Dermis microvascular lymphatic vessel endothelial cell (primary cell): ENCODE measurements at places on chromosomes 2 and 18. TPM values are rescaled to one million over a fixed set of nuclear protein-coding genes. Genes with fewer than 3 reads are reported as not detected.

The CFAP65 gene
- total RNA-seq, result not detected in 2 replicates

The CNGA3 gene
- under 0.01 TPM in 1 of 2 replicates, not detected in the other for total RNA-seq

The PSD4 gene
- total RNA-seq, result 0.39 and 0.51 TPM in 2 replicates

The MEMO1 gene
- total RNA-seq, result 34.4 and 39.7 TPM in 2 replicates

The UGT1A3 gene
- total RNA-seq, result not detected in 2 replicates

The GNAL gene
- total RNA-seq, result 0.39 and 0.51 TPM in 2 replicates
